ENCODE measurements at places on chromosomes 12 and 14. TPM values are rescaled to one million over a fixed set of nuclear protein-coding genes. Genes with fewer than 3 reads are reported as not detected.

Gene KLHDC1
- total RNA-seq: 2.9 TPM

Gene PRPF40B
- 9.8 TPM for total RNA-seq

Gene ZC2HC1C
- total RNA-seq: 0.98 TPM

Gene IL31
- total RNA-seq: not detected

Gene TRPV4
- total RNA-seq: 0.59 TPM

Gene ERBB3
- under 0.01 TPM for total RNA-seq

Gene IGFBP6
- 399 TPM for total RNA-seq

Gene ACADS
- total RNA-seq: 10.6 TPM

Gene GPR68
- total RNA-seq: 2.2 TPM

Gene KRT8
- total RNA-seq: 0.98 TPM

Gene KLRK1
- not detected for total RNA-seq

Gene SUSD6
- 4.4 TPM for total RNA-seq

Gene TAS2R14
- total RNA-seq: 3.7 TPM

Gene TSFM
- total RNA-seq: 16.6 TPM

Gene AMDHD1
- total RNA-seq: not detected
